ENCODE measurements at places on chromosomes 1 and 21.
A peak's percentile ranks its signal among the peaks of the same experiment; 100 is the strongest.

DNA sequence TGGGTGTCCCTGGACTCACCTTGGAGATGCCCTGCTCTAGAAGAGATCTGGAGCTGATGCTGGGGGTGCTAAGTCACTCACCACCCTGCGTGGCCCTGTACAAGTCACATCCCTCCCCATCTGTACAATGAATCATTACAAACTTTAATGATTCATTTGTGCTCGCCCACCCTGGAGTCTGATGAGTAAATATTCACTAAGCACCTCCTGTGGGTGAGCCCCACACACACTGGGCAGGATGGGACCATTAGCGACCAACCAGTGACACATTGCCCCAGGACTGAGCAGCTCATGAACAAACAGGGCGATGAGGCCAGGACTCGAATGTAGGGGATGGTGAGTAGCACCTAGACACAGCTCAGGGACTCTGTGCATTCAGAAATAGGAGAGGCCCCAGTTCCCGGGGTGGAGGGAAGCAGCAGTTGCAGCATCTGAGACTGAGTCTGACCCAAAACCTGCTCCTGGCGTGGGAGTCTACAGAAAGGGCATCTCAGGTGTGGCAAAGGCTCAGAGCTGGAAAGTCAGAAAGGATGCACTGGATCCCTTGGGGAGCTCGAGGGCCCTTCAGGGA lies 18.1 kb upstream of the PDZK1IP1 start:
- no peak for DNase-seq

DNA sequence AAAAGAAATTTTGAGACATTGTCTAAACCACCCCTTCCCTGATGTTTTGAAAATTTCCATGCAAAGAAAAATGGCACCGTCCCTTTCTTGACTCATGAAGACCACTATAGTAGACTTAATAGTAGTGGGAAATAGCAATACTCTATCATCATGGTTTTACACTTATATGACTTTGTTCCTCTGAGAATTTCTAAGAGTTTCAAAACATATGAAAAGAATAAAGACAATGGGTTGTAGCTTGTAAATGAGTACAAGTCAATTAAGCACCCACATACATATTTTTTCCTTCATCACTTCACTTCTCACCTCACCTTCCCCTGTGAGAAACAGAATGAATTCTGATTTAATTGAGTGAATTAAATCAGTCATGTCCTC lies 151.7 kb downstream of the LYPLAL1 start:
- no peak for DNase-seq

DNA sequence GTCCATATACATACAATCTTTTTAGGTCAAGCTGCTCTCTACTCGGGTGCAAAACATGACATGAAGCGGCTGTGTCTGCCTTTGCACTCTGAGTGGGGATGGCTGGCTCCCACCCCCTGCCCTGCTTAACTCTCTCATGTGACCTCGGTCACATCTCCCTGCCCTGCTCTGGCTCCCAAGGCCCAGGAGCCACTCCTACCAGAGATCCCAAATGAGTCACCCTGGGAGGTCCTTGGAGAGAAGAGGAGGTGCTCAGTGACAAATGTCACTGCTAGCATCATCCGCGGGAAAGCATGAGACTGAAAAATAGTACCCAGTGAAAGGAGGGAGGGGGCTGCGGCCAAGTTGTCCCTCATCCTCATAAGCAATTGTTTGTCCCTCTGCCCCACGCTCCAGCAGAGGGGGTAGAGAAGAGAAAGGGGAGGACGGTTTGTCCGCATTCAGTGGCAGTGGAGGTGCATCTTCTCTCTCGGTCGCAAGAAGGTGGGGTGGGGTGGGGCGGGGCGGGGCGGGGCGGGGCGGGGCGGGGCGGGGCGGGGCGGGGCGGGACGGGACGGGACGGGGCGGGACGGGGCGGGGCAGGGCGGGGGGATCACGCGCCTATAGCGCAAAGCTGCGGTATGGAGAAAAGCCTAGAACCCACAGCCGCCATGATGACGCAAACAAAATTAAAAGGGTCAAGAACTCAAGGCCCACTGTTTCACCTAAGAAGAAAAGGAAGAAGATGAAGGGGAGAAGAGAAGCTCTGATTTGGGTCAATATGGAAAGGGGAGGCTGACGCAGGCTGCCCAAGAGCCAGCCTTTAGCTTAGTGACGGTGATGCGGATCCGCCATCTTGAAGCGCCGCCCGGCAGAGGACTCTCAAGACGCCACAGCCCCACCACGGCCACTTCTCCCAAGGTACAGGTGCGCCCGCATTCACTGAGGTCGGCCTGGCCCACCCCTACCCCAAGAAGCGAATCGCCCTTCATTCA lies 66.2 kb downstream of the CD46 start:
- no peak for DNase-seq

- no peak for DNase-seq
These were observed 56.4 kb downstream of the WDR3 start for GRCh38 chr1:117985973-117986372.

- DNase-seq: no peak
These were observed 70.3 kb downstream of the URB2 start for GRCh38 chr1:229696385-229696784.

GRCh38 chr1:106910798-106911197 lies 145.7 kb upstream of the PRMT6 start:
- no peak for DNase-seq

DNA sequence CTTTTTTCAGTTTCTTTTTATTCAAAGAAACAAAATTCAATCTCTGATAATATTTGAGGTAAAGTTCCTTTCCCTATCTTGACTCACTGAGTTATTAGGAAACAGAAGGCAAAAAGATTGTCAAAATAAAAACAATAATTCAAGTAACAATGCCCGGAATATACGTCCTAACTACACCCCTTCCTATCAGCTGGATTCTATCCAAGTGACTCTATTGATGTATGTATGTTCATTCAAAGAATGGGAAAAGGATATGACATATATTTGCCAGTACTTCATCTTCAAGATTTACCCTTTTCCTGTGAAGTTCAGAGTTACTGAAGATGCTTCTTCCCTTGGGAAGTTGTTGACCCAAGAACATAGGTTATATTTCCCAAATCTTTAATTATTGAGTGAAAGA lies 13.7 kb downstream of the SPRTN start:
- DNase-seq: no peak

GRCh38 chr1:244970236-244970743 lies 105.9 kb upstream of the HNRNPU start:
- no peak for DNase-seq

DNA sequence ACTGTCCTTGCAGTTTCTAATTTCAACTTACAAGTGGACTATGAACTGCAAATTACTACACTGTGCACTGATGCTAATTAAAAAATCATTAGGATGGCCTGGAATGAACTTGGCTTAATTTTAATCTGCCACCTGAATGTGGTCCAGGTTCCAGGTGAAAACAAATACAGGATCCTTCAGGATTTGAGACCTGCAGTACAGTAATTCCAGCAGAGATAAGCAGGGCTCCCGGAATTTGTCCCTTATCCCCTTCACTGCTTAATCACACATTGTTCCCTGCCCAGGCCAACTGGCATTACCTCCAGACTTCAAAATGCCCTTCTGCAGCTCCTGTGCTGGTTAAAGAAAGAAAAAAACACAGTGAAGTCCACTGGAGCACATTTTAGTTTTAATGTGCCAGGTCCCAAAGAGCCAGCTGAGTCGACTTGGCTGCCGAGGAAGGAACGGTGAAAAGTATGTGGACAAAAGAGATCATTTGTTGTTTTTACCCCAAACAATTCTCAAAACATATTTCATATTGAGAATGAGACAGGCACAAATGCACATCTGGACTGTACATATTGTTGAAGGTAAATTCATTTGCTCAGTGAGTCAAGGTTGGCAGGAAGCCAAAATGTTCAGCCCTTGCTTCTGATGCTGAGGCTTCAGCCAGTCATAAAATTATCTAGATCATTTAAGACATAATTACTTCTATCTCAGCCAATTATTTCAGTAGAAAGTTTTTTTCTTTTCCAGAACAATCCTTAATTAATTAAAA lies 28.3 kb downstream of the DEGS1 start:
- DNase-seq: no peak

- DNase-seq: no peak
These were observed 735.3 kb upstream of the ADGRL4 start for GRCh38 chr1:79741720-79742421.

GRCh38 chr1:222967466-222968240 lies 152.8 kb downstream of the DISP1 start:
- no peak for DNase-seq

GRCh38 chr1:96790599-96790998 lies 69.0 kb downstream of the PTBP2 start:
- DNase-seq: no peak

- peak; percentile 64 for DNase-seq
These were observed at the start of gene LYST for GRCh38 chr1:235866205-235866912. Gene LYST, minus strand, starts transcription at chr1:235866906. Its CDS starts 36,489 bp downstream, at chr1:235830417.

Data from CD4-positive, alpha-beta T cell treated with Interleukin-4 for 4 hours (primary cell).